ENCODE measurements at places on chromosomes 5 and 9.

- DNase-seq, result no peak
Observed at GRCh38 chr9:1388216-1388615, 338.1 kb downstream of the DMRT2 start.

- DNase-seq, result peak; percentile 85
Observed at GRCh38 chr9:93159601-93160471, 24.1 kb upstream of the WNK2 start.

DNA sequence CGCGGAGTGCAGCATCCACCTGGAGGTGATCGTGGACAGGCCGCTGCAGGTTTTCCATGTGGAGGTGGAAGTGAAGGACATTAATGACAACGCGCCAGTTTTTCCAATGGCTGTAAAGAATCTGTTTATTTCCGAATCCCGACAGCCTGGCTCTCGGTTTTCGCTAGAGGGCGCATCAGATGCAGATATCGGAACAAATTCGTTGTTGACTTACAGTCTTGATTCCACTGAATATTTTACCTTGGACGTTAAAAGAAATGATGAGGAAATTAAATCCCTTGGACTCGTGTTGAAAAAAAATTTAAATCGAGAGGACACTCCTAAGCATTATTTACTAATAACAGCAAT, 611 bp downstream of the PCDHA3 start:
- no peak for DNase-seq

GRCh38 chr5:129172580-129172979, 78.0 kb downstream of the ISOC1 start:
- no peak for DNase-seq

- DNase-seq, result no peak
Observed at GRCh38 chr5:41812156-41812555, 58.1 kb downstream of the OXCT1 start.

DNA sequence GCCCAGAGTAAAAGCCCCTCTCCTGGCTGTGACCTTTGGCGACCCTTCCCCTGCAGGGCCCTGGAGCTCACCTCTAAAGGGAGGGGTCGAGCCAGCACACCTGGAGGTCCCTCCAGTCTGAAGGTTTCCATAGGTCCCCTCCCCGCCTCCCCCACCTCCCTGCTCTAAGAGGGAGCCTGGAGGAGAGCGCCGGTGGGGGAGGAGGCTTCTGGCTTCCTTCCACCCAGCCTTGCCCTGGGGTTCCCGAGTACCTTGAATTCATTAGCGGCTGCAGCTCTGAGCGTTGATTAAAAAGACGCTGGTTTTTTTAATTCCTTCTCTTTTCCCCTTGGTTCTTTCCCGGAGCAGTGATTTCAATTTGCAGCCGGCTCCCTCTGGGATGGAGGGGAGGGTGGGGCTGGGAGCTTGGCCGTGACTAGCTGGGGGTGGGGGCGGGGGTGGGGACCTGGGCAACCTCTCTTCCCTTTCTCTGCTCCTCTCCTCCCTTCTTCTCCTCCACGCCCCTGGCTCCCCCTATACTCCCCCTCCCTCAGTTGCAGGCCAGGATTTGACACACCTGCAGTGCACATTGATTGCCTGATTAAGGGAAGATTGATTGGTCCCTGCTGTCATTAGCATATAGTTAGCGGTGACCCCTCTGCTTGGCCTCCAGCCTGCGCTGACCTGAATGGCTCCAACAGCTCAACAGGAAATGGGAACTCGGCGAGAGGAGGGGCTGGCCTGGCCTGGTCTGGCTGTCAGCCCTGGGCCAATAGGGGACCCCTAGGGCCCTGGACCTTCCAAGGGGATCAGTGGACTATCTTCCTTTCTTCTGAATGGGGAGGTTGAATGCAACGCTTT, 67.5 kb upstream of the RAPGEF1 start:
- DNase-seq, result no peak

GRCh38 chr9:126216826-126217225, 109.8 kb upstream of the MVB12B start:
- no peak for DNase-seq

- no peak for DNase-seq
Observed at GRCh38 chr9:19030899-19031298, 2.1 kb downstream of the SAXO1 start.

DNA sequence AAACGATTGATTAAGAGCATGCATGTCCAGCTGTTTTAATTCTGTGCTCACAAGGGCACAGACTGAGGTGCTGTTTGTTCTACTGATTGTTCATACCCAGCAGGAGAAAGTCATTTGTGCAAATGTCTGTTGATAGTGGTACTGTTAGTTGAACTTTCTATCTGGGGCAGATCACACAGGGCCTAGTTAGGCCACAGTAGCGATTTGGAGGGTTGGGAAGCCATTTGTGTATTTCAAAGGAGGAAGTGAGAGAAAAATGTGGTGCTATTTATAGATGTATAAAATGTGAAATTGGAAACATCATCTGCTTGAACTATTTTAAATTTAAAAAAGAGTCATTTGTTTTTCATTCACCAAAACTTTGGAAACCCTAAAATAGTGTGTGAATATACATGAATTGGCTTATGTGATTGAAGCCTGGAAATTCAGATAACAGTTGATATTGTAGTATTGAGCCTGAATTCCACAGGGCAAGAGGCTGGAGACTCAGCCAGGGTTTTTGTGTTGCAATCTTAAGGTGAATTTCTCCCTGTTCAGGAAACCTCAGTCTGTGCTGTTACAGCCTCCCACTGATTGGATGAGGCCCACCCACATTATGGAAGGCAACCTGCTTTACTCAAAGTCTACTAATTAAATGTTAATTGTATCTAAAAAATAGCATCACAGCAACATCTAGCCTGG, 162.0 kb upstream of the CDKN2B start:
- no peak for DNase-seq

GRCh38 chr5:95261437-95262175, 23.3 kb downstream of the MCTP1 start:
- DNase-seq, result no peak

DNA sequence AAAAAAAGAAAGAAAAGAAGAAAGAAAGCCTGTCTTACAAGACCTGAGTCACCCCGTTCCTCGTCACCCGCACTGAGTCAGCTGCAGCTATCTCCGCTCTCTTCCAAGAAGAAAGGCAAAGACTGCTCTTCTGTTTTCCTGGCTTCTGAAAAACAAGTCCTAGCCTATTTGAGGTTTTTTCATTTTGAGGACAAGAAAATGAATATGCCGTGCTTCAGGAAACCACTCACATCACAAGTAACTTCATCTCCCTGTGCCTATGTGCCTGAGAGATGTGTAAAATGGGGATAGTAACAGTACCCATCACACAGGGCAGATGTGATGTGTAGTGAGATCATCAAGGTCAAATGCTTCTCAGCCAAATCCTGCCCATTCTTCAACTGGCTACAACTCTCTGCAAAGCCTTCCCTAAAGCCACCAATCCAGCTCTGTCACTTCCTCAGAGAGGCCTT, 78.4 kb downstream of the GLDC start:
- no peak for DNase-seq

- peak; percentile 60 for DNase-seq
Observed at GRCh38 chr5:150000990-150001659, 586 bp downstream of the HMGXB3 start.

DNA sequence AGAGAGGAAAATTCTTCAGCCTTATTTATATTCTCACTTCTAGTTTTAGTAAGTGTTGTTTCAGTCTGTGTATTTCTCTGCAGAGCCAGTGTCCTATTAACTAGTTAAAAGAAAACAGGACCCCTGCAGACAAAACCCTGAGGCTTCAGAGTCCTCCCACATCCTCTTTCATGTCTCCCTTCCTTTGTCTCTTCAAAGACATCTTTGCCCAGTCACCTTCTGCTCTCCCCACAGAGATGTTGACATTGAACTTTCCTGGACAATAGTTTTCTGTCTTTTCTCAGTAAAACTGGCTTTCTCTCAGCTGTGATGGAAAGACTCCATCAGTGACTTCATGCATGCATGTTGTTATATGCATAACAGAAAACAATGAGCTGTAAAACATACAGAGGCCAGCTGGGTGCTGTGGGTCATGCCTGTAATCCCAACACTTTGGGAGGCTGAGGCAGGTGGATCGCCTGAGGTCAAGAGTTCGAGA, 20.2 kb downstream of the GRAMD2B start:
- no peak for DNase-seq

DNA sequence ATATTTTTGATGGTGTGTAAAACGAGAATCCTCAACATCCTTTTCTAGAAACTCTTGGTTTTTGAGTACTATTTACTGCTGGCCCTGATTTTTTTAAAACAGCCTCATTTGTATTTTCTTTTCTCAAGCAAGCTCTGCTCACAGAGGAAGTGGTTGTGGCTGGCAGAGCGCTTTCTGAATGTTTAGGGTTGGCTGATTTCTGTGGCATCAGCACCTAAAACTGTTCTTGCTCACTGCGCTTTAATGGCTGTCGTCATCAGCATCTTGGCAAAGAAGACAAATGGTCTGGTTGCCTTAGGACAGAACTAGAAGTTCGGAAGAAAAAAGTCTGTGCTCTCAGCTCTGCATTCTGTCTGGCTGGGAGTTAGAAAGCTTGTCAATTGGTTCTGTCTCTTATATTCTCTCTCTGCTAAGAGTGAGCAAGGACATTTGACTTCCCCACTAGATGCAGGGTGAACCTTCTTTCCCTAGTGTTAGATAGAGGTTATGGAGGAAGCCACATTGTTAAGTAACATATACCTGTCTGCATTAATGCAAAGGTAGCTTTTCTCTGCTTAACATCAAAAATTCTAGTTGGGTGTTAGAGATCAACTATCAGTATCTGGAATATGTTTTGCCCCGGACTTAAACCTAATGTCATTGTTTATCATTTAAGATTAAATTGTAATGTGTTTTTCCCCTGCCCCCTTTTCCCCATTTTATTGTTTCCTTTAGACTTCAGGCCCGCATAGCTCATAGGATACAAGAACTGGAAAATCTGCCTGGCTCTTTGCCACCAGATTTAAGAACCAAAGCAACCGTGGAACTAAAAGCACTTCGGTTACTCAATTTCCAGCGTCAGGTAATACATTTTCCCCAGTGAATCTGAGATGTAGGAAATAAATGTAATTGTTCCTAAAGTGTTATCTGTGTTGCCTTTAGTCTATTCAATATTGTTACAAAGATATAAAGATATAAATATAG, 39.0 kb downstream of the SMARCA2 start:
- no peak for DNase-seq

GRCh38 chr5:5066276-5067186, 73.6 kb upstream of the ADAMTS16 start:
- no peak for DNase-seq

GRCh38 chr5:10248378-10249260, 1.1 kb downstream of the ATPSCKMT start:
- DNase-seq, result no peak

DNA sequence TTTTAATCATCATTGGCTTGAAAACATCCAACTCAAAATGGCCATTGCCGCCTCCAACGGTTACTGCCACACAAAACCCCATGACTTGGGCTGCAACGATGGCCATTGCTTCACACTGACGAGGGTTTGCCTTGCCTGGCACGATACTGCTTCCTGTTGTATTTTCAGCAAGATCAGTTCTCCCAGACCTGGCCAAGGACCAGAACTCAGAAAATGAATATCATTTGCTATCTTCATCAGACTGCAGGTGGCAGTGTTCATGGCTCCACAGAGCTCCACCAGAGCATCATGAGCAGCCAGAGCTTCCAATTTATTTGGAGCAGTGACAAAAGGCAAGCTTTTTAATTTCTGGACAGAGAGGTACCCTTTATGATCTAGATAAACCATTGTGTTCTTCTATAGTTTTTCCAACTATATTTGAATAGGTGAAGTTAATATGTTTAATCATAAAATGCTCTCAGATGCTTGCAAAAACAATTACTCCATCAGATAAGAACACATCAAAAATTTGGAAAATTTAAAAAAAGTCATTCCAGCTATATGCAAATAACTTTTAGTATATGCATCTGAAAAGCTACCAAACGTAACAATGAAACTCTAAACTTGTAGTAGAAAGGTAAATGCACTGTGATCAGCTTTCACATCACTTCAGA, 10.4 kb downstream of the AMACR start:
- no peak for DNase-seq

GRCh38 chr5:75498208-75498777, 13.1 kb downstream of the CERT1 start:
- no peak for DNase-seq
